ENCODE measurements at places on chromosomes 12 and 14. TPM values are rescaled to one million over a fixed set of nuclear protein-coding genes. Genes with fewer than 3 reads are reported as not detected.

Gene KLHL33
- total RNA-seq: not detected

Gene NKX2-8
- 1.1 TPM for total RNA-seq

Gene GRIP1
- total RNA-seq: 18.5 TPM

Gene A2ML1
- total RNA-seq: 26.0 TPM

Gene RTL1
- total RNA-seq: 1.5 TPM

Gene VDR
- 0.77 TPM for total RNA-seq

Gene TAS2R13
- total RNA-seq: 1.3 TPM

Gene FLVCR2
- total RNA-seq: 11.8 TPM

Gene FIGNL2
- total RNA-seq: 17.8 TPM

Gene GUCY2C
- 2.1 TPM for total RNA-seq

Gene TCL1B
- total RNA-seq: not detected

Gene GNB3
- total RNA-seq: 6.3 TPM

Gene HNF1A
- total RNA-seq: 7.2 TPM

Gene NFE2
- 0.24 TPM for total RNA-seq

All from type B pancreatic cell (in vitro differentiated cells).